RPMI8226 (cell line): ENCODE measurements at places on chromosomes 3 and 15.
A peak's percentile ranks its signal among the peaks of the same experiment; 100 is the strongest.

GRCh38 chr15:33026614-33027013, 167.9 kb downstream of the FMN1 start:
- DNase-seq = peak; percentile 39

DNA sequence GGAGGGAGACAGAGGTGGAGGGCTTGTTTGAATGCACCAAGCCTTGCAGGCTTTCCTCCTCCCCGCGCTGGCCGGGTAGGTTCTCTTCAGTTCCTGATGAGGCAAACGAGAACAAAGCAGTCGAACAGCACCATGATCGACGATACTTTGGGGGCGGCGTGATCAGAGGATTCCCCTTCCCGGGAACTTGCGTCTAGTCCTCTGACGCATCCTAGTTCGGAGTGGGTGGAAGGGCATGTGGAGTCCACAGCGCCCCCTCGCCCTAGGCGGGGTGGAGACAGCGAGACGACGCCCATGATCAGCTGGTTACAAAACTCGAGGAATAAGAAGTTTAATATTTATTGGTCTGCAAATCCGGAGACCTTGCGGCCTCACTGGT, 452 bp upstream of the SV2B start:
- peak; percentile 21 for DNase-seq

- no peak for DNase-seq
Measured at GRCh38 chr15:58203537-58203936, 65.4 kb downstream of the AQP9 start.

GRCh38 chr3:148206446-148206845, 491.3 kb upstream of the AGTR1 start:
- no peak for DNase-seq

- DNase-seq = no peak
Measured at GRCh38 chr3:132788301-132788671, 66.1 kb upstream of the NPHP3 start.

DNA sequence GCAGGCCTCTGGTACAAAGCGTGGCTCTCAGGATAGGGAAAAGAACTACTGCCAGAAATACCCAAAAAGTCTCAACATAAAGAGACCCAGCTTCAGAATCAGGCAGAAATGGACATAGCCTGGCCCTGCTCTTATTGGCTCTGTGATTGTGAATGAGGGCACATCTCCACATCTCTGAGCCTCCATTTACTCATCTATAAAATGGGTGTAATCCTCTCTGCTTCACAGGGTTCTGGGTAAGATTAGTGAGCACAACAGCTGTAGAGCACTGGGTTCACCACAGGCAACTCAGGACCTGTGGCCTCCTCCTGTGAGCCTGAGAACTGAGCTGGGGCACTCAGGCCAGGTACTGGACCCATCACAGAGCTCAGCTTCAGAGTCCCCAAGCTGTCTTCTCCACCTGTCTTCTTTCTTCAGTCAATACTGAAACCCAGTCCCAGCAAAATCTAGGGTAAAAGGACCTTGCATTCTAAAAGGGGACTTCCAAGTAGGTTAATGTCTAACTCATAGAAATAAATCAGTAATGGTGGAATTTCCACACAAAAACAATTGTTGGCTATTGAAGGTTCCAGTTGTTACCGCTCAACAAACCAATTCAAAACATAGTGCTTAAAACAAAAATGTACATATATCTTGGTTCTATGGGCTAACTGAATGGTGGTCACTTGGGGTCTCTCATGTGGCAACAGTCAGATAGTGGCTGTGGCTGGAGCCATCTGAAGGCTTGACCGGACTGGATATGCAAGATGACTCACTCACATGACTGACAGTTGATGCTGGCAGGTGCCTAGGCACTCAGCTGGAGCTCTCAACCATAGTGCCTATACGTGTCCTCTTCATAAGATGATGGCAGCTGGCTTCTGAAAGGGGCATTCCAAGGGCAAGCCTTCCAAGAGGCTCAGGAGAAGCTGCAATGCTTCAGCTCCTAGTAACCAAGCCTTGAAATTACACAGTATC, 47.3 kb downstream of the TRIM42 start:
- DNase-seq = no peak

DNA sequence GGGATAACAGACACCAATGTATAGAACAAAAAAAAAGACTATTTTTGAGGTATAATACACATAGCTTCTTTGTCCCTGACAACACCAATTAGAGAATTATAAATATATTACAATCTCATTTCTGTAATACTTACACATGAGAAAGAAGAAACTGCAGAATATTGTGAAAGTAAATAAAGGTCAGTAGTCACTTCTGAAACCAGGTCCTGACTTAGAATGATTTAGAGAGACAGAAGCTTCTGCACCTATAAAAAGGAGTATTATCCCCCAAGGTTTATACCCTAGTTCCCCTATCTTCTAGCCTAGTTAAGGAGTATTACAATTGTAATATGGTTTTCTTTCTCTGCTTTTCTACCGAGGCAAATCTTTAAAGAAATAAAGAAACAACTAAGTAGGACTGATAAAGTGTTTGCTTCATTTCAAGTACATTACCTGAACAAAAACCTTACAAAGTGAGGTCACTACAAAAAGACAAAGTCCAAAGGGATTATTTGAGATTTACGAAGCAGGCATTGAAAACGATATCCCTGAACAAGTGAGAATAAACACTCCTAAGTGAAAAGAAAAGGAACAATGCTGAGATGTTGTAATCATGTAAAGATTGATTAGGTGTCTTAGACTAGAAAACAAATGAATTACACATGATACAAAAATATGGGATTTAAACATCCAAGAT, 103.0 kb downstream of the GBE1 start:
- no peak for DNase-seq
